ENCODE measurements at places on chromosomes 12 and 14. TPM values are rescaled to one million over a fixed set of nuclear protein-coding genes. Genes with fewer than 3 reads are reported as not detected.

Gene CLEC9A
- total RNA-seq, result 0.28 TPM

Gene SLC35E3
- 14.7 TPM for total RNA-seq

Gene ATG2B
- 32.4 TPM for total RNA-seq

Gene FOS
- total RNA-seq, result 842 TPM

Gene ABCB9
- total RNA-seq, result 15.7 TPM

Gene PLEKHG7
- not detected for total RNA-seq

Gene TDRD9
- 1.4 TPM for total RNA-seq

Gene KRT80
- total RNA-seq, result not detected

Gene SSPN
- 27.2 TPM for total RNA-seq

Gene ANP32D
- not detected for total RNA-seq

All from spinal cord (tissue), 10 donors.